ENCODE measurements at places on chromosomes 3 and 15.
A peak's percentile ranks its signal among the peaks of the same experiment; 100 is the strongest.

- DNase-seq, result no peak
Measured at GRCh38 chr3:111200027-111200426, 128.4 kb downstream of the NECTIN3 start.

GRCh38 chr15:76642671-76643070 is 262.5 kb downstream of the SCAPER start:
- no peak for DNase-seq

DNA sequence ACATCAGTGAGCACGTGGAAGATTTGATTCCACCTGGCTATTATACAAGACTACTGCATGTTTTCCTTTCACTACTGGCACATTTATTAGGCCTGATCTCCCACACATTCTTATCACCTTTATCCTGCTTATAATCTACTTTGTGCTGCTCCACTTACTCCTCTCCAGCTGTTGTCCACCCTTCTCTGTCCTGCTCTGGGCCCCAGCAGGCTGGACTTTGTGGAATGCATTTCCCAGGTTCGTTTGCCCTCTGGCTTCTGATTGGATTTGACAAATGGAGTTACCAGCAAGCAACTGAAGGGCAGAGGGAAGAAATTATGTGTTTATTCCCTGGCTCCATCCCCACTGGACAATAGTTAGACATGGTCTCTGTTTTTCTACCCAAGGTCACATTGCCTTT is 75.5 kb downstream of the DCLK3 start:
- no peak for DNase-seq

DNA sequence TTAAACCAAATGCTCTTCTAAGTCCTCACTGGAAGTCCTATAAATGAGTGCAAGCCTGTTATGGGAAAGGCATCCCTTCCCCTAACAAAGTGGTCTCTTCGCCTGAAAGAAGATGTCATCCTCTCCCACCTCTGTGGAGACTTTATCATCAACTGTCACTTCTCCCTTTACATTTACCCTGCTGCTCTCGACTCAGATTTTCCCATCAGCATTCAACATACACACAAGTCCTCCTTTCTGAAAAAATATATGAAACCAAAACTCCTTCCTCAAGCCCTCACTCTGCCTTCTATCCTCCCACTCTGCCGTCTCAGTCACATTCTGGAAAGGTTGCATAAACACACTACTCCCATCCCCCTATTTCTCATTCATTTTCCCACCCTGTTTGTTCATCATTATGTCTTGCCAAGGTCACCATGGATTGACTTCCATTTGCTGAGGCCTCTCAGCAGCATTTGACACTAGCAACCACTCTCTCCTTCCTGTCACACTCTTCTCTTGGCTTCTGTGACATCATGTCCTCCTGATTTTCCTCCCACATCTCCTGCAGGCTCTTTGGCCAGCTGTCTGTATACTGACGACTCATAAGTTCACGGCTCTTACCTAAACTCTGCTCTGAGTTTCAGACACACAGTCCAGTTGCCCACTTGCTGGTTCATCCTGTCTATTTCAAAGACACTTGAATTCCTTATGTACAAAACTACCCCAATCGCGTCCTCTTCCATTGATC is 70.3 kb upstream of the SMAD3 start:
- no peak for DNase-seq

DNA sequence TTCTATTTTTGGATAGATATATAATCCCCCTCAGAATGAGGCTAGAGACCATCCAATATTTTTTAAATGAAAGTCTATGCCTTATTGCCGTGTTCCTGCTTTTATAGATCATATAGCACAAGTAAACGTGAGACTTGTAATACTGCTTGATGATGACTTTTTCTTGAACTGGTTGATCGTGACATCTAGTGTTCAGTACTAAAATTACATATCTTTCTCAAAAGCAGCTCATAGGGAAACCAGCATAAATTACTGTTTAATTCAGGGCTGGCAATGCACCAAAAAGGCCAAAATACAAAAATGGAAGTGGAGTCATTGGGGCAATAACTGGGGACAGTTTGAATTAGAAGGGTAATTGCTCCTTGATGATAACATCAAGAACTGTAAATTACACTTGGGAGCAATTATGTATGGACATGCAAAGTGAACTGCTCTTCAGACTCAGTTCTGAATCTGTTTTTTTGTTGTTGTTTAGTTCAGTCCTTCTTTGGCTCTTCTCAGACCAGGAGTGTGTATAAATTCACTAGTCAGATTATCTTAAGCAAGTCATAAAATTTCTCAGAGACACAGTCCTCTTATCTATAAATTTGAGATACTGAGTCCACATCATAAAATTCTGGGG is 325.3 kb downstream of the THSD4 start:
- DNase-seq, result no peak

GRCh38 chr3:94965867-94966475 is 903.1 kb downstream of the NSUN3 start:
- no peak for DNase-seq

DNA sequence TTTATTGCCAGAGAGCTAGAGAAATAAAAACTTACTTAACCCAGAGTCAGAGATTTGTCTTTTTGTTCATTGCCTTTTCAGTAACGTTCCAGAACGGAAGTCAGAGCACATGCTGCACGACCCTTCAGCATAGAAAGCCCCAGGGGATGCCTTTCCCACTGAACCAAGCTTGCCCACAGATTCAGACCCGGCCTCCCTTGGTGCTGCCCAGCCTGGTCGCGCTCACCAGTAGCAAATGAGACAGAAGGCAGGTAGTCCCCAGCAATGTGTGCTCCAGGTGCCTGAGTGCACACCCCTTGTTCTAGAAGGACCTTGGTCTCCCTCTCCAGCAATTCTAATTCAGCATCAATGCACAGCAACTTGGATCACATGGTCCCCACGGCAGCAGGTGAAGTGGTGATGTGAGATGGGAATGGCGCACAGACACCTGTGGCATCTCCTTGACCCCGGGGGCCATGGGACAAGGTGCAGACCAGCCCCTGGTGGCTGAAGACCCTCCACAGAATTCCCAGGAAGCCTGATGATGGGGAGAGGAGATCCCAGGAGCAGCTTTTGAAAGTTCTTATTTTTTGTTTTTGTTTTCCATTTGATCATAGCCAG is 91.8 kb upstream of the IQSEC1 start:
- no peak for DNase-seq

DNA sequence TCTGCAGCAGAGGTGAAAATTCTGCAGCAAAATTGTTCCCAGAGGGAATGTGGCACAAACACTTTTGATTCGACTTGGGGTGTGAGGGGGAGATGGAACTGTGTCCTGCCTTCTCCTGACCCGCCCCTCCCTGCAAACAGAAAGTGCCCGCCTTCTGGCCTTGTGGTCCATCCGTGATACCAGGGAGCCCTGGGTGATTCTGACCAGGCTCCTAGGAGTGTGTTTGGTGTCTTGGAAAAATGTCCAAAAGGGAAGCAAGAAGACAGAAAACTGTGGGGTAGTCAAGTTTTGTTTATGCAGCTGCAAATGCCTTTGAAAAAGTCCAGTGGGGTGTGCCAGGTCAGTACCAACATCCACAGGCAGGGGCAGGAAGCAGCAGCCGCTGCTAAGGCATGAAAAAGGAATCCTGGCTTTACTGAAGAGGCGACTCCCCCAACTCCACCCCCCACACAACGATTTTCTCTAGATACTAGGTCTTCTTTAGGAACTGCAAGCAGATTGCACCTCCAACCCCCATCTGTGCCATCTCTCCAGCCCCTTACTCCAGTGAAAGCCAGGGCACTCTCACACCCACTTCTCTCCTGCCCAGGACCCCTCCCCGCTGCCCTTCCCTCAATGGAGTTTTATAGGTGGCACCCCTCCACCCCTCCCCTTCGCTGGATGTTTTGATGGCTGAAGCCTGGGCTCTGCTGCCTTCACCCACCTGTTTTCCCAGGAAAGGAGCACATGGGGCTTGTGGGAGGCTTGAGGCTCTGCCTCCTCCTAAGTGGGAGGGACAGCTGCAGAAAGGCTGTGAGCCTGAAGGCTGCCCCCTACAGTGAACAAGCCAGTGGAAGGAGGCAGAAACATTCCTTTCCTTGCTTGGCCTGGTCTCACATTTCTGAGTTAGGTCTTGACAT is 82.4 kb upstream of the HERC1 start:
- no peak for DNase-seq

- DNase-seq, result no peak
Measured at GRCh38 chr3:36761779-36762178, 2.6 kb downstream of the DCLK3 start.

GRCh38 chr3:52364322-52365035 is 48.4 kb downstream of the DNAH1 start:
- DNase-seq, result no peak

DNA sequence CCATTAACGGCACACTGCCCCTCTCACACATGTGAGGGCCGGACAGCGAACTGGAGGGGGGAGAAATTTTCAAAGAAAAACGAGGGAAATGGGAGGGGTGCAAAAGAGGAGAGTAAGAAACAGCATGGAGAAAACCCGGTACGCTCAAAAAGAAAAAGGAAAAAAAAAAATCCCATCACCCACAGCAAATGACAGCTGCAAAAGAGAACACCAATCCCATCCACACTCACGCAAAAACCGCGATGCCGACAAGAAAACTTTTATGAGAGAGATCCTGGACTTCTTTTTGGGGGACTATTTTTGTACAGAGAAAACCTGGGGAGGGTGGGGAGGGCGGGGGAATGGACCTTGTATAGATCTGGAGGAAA is 1.5 kb downstream of the SOX2 start:
- no peak for DNase-seq

GRCh38 chr3:9030034-9030433 is 66.8 kb upstream of the RAD18 start:
- DNase-seq, result no peak

DNA sequence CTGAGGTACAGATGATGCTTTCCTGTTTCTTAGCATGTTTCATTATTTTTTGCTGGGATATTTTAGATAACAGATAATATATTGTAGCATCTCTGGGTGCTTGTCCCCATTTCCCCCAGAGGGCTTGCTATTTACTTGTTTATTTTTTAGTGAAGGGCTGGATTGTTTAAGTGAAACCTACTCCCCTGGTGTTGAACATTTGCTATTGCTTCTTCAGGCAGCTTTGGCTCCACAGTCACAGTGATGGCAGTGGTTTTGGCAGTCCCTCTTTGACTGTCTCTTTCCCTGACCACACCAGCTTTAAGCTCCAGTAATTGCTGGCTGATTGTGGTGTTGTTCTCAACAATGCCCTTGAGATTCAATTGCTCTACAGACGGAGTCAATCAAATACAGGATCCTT is 128.9 kb downstream of the KLF13 start:
- DNase-seq, result no peak

- no peak for DNase-seq
Measured at GRCh38 chr15:68537506-68537905, 41.3 kb upstream of the CORO2B start.

DNA sequence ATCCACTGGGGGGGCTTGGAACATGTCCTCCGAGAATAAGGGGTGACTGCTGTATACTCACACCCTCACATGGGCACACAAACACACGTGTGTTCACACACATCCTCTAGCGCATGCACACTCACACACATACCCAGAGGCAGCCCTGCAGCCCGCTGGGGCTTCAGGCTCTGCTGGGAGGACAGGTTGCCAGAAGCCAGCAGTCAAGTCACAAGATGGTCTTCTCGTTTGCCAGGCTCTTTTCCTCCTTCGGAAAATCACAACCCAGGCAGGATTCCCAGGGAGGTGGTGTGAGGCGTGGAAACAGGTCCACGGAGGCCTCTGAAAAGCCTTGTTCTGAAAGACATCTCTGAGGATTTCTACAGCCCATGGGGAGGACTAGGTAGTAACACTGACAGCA is 26.8 kb downstream of the MEGF11 start:
- no peak for DNase-seq

DNA sequence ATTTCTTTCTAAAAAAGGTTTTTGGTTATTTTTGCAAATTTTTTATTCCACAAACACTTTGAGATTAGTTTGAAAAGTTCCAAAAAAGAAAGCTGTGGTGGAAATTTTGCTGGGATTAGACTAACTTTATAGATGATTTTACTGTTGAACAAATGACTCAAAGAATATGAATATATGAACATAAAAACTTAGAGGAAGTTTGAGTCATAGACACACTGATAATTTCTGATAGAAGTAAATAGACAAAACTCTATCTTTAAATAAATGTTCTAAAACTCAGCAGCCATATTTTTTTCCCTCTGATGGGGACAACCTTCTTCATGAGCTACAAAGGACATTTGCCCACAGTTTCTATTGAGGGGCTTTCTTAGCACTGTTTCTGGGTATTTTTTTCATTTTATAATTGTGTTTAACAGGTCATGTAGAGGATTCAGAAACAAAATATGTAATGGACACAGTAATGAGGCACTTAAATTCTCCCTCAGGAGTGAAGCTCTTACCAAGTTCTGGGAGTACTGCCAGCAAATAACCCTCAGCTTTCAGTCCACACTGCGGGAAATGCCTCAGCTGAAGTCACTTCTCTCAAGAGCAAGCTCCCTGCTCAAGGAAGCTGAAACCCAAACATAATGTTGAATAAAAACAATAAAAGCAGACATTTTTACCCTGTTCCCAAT is 157.6 kb downstream of the NFKBIZ start:
- DNase-seq, result peak; percentile 60
